ENCODE measurements at places on chromosomes 16 and 17.

DNA sequence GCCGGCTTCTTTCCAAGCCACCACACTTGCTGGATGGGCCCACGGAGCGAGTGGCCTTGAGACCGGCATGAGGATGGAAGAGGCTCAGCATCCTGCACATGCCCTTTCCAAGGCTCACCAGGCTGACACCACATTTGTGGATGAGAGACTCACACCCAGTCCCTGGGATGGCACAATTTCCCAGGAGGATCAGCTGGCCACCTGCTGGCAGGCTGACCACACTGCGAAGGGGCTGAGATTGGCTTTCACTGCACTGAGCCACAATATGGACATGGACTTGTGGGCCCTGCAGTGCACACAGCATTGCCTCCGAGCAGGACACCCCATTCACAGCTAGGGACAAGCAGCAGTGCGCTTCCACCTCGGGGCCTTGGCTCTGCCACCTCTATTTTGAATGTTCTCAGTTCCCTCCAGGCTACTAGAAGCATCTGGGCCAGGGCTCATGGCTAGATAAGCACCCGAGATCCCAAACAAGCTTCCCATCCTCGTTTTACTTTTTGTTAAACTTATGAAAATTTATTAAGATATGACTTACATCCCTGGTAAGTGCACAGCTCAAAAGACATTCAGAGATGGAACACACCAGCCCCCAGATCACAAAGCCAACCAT, 25.3 kb upstream of the KSR1 start:
- no peak for DNase-seq

GRCh38 chr16:57479205-57479975, 6.9 kb downstream of the DOK4 start:
- DNase-seq = peak; percentile 61

DNA sequence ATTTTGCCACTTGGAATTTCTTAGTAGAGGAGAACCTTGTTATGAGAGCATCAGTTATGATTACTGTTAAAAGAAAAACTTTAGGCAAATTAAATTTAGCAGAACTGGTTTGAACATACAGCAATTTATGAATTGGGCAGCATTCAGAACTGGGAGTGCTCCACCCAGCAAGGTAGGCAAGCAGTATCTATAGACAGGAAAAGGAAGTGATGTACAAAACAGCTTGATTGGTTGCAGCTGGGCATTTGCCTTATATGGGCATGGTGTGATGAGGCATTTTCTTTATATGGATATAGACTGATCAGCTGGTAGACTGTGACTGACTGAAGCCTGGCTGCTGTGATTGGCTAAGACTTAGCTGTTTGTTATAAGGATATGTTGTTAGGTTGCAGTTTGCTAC, 17.6 kb upstream of the CYLD start:
- DNase-seq = no peak

DNA sequence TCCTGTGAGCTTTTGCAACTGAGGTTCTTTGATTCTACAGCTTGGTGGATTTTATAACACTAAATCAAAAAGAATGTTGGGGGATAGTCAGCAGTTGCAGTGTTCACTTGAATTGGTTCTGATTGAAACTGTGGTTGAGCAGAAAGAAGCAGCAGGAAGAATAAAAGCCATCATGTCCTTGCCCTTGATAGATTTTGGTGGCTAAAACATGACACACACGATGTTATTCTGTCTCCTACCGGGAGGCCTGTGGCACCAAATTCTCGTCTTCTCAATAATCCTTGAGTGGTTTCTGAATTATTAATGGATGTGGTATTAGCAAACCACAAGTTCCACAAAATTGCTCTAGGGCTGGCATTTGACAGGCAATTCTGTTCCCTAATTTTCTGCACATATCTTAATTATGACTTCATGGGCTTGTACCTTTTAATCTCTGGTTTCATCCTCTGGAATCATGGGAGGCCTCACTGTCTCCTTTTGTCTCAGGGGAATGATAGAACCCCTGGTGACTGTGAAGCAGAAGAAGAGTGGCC, 338.2 kb downstream of the SNX29 start:
- DNase-seq = no peak

DNA sequence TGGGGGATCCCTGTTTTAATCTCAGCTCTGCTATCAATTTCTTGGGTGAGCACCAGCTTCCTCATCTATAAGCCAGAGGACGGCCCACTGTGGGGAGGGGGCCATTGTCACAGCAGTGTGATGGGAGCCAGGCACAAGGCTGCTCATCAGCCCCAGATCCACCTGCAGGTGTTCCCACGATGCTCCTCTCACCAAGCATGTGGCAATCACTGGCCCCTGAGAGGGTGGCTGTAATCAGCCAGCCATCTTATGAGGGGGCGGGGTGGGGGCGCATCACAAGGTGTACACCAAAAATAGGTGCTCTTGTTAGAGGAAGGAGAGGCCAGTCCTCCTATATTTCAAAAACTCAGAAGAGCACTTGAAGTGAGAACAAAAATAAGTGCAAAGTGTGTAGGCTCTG, 31.2 kb downstream of the HNF1B start:
- no peak for DNase-seq

- no peak for DNase-seq
Observed at GRCh38 chr17:79454826-79455225, 156.0 kb downstream of the RBFOX3 start.

- DNase-seq = no peak
Observed at GRCh38 chr16:76574651-76575050, 297.4 kb downstream of the CNTNAP4 start.

- no peak for DNase-seq
Observed at GRCh38 chr16:68782198-68783174, 45.4 kb downstream of the CDH1 start.

GRCh38 chr17:62802561-62803205, 5.4 kb downstream of the MARCHF10 start:
- no peak for DNase-seq

GRCh38 chr17:17793378-17794214, 43.2 kb downstream of the SREBF1 start:
- no peak for DNase-seq

GRCh38 chr17:10091046-10091445, 107.4 kb downstream of the GAS7 start:
- no peak for DNase-seq

DNA sequence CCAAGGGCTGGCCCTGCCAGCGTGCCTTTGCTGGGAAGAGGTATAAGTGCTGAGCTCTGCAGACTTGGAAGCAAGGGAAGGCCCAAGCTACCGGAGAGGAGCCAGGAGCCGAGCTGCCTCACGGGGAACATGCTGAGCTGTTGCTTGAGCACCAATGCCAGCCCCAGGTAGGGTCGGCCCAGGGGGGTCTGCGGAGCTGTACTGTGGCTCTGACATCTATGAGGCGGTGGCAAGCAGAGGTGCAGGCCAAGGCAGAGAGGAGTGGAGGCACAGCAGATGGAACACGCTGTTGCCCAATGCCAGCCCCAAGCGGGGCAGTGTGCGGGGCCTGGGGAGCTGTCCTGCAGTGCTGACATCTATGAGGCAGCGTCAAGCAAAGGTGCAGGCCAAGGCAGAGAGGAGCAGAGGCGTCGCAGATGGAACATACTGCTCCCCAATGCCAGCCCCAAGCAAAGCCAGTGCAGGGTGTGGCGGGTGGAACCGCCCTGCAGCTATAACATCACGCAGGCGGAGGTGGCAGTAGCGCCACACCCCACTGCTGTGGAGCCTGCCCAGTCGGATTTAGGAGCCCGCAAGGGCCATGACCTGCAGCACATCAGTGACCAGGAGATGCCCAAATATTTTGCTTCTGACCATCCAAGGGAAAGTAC, 10.0 kb downstream of the GGA2 start:
- no peak for DNase-seq

- DNase-seq = peak; percentile 44
Observed at GRCh38 chr16:58339452-58339981, 44.7 kb upstream of the PRSS54 start.

DNA sequence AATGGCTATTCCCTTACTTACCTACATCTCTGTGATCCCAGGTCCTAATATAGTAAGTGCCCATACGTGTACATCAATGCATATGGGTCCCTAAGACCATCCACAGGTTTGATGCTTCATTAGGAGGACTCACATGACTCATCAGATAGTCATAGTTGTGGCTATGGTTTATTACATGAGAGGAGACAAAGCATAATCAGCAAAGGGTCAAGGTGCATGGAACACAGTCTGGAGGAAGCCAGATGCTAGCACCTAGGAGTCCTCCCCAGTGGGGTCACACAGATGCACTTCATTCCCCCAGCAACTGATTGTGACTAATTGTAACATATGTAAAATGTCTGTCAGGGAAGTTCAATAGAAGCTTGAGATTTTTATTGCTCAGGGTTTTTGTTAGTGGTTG, 42.8 kb downstream of the PHKB start:
- no peak for DNase-seq
